ENCODE measurements at places on chromosomes 1 and 21.
A peak's percentile ranks its signal among the peaks of the same experiment; 100 is the strongest.

- peak; percentile 34 for DNase-seq
Measured at GRCh38 chr1:70475023-70475422, 64.0 kb downstream of the CTH start.

DNA sequence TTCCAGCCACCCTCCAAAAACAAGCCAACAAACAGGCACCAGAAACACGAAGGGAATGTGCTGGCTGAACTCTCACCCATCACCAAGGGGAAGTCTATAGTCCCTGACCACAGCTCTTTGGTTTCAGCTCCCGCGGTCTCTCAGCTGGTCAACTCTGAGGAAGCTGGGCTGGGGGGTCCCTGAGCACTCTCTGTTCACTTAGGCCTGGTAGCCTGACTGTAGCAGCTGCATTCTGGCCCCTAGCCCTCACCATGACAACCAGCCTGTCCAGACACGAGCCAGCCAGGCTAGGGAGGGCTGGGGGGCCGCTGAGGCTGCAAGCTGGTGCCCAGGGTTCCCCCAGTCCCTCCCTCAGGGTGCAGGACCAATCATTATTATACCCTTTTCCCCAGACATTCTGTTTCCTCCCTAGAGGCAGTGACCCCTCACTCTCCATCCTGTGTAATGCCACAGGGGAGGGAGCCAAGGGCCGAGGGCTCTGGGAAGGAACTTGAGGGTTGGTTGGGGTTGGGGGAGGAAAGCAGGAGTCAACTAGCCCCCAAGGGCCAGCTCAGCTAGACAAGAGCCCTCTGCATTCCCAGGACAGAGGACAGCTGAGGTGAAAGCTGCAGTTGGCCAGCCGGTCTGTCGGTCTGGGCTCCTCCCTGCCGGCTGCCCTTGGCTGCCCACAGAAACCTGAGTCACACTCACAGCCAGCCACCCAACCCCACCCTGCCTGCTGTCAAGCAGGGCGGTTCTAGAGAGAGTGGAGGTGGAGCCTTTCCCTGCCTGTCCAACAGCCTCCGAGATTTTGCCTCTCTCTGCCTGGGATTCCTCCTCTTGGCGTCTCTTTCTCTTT, 1.2 kb upstream of the TRAPPC3 start:
- peak; percentile 94 for DNase-seq

DNA sequence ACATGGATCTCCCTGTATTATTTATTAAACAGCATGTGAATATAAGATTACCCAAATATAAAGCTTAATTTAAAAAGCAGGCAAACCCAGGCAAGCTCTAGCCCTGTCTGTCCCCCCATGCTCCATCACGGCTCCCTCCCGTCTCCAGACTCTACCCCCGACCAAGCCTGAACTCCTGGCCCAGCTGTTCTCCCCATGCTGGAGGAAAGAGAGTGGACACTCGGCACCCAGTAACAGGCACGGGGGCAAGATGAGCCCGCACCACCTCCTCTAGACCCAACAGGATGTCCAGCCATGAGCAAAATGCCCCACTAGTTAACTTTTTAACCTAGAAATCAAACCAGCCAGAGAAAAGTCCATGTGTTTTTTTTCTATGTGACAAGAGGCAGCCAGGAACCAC, 19.3 kb downstream of the SLC19A1 start:
- no peak for DNase-seq

- DNase-seq = peak; percentile 78
Measured at GRCh38 chr1:111733183-111733991, 5.8 kb downstream of the INKA2 start.

GRCh38 chr1:201347498-201348210, 29.8 kb downstream of the TNNT2 start:
- DNase-seq = no peak

GRCh38 chr1:37323486-37324377, 150.6 kb upstream of the ZC3H12A start:
- no peak for DNase-seq

GRCh38 chr1:53606197-53606596, 132.8 kb downstream of the GLIS1 start:
- no peak for DNase-seq

DNA sequence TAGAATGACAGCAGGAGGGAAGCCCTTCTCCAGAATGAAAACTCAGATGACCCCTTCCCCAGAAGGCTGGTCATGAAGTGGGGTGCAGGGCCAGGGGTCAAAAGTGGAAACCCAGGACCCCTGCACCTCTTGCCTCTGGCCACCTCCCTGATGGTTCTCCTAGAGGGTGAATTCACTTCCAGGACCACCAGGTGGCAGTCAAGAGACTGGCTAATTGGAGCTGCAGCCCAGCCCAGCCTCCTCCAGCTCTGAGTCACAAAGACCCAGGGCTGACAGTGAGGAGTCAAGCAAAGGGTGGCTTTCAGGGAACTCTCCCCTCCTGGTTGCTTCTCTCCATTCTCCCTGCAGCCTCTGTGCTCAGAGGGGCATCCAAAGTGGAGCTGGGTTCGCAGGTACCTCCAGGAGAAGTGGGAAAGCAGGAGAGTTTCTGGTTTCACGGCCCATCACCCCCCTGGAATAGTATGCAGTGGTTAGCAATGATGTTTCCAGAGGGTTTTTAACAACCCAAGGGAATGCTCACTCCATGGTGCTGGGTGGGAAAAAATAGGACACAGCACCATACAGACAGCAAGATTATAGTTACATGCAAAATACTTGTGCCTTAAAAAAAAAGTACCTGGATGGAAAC, 6.1 kb upstream of the EPHB2 start:
- DNase-seq = peak; percentile 88

DNA sequence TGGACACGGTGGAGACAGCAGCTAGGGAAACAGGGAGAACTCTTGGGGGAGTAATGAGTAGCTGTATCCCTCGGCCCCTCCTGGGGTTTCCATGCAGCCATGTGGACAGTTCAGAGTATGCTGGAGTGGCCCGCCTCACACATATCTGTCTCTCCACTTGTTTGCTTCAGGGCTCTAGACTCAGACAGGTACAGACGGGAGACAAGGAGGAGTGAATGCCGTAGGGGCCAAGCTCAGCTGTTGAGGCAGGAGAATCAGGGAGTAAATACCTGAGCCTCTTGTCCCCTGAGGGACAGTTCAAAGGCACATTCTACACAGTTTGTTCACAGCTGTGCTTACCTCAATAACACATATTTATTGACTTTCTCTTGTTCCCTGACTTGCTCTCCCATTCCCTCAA, 7.7 kb upstream of the PTGFRN start:
- no peak for DNase-seq

GRCh38 chr1:179229214-179230140, at the start of gene ABL2:
ABL2 (minus strand) TSS chr1:179229677; CDS start chr1:179229397, 280 bp downstream.
- peak; percentile 36 for DNase-seq

- DNase-seq = peak; percentile 39
Measured at GRCh38 chr1:81950591-81951244, 150.0 kb downstream of the ADGRL2 start.

DNA sequence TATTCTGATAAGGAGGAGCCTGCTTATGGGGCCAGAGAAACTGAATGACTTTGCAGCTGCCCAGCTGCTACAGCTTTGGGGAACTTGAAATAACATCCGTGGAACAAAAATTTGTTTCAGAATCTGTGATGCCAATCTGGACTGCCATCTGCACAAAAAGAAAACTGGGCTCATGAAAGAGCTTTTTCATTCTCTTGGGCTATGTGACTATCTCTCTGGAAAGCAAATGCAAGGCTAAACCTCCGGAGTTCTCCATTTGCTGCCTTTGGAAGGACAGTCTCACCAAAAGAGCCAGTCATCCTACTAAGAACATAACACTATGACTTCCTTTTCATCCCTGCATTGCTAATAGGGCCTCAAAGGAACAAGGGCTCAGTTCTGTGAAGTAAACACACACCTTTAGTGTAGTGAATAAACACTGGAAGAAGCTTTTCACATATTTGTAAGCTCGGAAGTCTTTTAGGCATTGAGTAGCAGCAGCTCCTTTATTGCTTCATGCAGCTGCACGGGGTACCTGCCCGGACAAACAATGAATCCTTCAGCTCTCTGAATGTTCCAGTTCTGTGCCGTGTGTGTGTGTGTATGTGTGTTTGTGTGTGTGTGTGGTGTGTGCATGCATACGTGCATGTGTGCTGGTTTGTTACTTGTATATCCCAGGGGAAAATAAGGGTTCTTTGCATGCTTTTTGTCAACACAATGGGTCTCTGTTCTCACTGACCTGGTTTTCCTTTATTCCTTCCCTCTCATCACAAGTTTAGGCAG, 255.5 kb upstream of the SGIP1 start:
- DNase-seq = no peak

DNA sequence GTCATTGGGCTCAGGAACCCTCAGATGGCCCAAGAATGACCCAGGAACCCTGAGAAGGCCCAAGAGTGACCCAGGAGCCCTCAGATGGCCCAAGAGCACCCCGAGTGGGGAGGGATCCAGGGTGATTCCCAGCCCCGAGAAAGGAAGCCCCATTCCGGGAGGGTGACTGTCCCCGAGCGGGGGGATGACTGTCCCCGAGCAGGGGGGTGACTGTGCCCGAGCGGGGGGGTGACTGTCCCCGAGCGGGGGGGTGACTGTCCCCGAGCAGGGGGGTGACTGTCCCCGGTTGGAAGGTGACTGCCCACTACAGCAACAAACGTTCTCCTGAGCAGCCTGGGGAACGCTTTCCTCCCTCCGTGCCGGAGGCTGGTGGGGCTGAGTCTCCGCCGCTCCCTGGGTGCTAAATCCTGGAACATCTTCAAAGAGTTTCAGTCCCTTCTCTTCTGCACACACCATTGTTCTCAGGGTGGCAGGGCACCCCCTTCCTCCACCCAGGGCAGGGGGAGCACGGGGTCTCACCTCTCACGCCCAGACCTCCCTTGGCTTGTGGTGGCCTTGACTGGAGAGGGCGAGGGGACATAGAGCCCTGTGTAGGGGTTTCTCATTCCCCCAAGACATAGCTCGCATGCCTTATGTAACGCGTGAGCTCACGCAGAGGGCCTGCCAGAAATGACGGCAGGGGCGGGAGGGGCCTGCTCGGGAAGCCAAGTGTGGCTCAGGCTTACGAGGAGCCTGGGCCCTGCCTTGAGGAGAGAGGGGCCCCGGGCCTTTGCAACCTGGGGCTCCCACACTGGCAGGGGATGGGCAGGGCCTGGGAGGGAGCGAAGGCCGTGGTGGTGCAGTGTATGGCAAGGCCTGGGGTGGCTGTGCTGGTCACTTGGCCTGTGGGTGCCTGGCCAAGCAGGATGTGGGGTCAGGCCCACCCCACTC, 14.3 kb upstream of the SKI start:
- peak; percentile 89 for DNase-seq

- DNase-seq = peak; percentile 64
Measured at GRCh38 chr1:12067900-12068821, 5.1 kb downstream of the TNFRSF8 start.

DNA sequence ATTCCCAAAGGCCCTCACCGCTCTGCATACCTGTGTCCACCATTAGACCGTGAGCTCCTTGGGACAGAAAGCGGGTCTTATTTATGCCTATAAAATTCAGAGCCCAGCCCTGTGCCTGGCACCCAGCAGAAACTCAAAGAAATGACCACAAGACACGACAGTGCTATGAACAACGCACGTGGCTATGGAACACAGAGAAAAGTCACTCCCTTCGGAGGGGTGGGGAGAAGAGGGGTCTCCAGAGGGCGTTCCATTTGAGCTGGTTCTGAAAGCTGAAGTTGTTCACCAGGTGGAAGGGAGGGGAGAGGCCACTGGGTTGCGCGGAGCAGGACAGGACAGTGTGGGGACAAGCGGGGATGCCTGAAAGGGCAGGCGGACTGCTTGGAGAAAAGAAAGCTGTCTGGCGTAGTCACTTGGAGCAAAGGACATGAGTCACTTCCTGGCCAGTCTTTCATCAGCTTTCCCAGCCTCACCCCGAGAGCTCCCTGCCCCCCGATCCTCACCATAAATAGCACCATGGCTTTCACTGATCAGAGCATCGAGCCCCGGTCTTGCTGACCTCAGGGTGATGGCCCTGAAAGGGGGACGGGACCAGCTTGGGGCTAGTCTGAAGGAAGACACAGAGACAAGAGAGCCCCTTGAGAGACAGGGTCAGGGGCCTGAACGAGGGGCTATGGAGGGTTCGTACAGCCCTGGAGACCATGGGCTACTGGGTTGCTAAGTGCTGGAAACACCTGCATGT, 28.5 kb downstream of the ECE1 start:
- DNase-seq = peak; percentile 92

- DNase-seq = no peak
Measured at GRCh38 chr1:214678386-214678785, 75.4 kb downstream of the CENPF start.

DNA sequence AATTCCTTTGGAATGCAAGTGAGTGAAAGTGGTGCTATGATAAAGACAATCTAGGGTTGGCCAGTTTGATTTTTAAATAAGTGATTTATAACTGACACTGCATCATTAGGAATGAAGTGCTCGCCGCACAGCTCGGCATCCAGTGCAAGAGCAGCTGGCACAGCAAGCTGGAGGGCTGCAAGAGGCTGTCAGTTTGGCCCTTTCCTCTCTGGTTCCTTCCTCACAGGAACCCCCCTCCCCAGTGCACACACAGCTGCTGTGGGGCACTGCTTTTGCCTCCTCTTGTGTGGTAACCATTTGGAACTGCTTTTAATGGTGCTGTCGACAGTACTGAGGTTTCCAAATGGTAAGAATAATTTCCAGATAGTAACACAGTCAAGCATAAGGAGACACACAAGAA, 10.4 kb upstream of the BCAR3 start:
- DNase-seq = peak; percentile 58

- peak; percentile 86 for DNase-seq
Measured at GRCh38 chr1:173202424-173203145, 4.5 kb downstream of the TNFSF4 start.

Data from fibroblast of upper back skin (primary cell).